ENCODE measurements at places on chromosomes 1 and 21. TPM values are rescaled to one million over a fixed set of nuclear protein-coding genes. Genes with fewer than 3 reads are reported as not detected.

TNFRSF9 gene
- 0.12 TPM for total RNA-seq

TGFB2 gene
- total RNA-seq: 36.6 TPM

DYNLT5 gene
- 4.9 TPM for total RNA-seq

VWA5B1 gene
- total RNA-seq: 0.41 TPM

FBXO42 gene
- total RNA-seq: 20.4 TPM

GRCh38 chr1:226653311-226653921 is 85.7 kb downstream of the ITPKB start:
- DNase-seq: no peak

DNA sequence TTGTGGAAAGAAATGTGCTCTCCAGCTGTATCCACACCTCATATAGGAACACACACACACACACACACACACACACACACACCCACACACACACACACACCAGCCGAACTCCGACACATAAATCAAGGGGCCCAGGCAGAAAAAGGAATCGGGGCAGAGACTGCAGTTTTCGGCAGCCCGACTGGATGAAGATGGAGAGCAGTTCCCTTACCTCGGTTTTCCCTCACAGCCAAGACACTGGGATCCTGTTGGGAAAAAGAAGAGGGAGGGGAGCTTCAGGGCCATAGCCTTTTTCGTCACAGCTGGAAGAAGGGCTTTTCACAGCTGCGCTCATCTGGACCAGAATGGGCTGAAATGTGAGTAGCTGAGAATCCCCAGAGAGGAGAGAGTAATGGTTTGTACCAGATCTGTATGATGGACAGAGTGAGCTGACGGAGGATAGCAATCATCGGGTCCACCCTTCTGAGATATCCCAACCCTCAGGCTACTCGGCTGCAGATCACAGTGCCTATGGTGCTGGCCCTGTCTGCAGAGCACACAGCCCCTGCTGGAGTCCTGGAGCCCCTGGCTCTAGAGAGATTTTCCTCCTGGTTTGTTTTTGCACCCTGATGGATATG is 37.7 kb downstream of the PIK3C2B start:
- no peak for DNase-seq

DNA sequence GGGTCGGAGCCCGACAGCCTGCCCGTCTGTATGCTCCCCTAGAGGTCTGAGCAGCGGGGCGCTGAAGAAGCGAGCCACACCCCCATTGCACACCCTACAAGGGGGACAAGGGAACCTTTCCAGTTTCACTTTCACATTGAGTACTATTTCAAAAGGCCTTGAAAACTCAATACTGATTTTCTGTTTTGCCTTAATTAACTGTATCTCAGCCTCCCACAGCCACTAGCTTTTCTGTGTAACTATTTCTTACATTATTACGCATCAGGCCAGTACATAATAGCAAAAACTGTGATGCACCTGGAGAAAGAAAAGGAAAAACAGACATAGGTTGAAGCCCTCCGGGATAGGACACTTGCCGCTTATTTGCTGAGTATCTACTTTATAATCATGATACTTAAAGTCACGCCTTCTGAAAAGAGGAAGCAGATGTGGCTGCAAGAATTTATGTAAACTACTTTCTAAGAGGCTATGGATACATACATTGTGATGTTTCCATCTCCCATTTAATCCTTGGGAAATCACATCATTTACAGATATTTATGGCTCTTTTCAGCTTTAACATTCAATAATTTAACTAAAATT is 1719.5 kb downstream of the MRPL39 start:
- DNase-seq: no peak

GRCh38 chr1:8409106-8409505 is 91.2 kb downstream of the SLC45A1 start:
- no peak for DNase-seq

DNA sequence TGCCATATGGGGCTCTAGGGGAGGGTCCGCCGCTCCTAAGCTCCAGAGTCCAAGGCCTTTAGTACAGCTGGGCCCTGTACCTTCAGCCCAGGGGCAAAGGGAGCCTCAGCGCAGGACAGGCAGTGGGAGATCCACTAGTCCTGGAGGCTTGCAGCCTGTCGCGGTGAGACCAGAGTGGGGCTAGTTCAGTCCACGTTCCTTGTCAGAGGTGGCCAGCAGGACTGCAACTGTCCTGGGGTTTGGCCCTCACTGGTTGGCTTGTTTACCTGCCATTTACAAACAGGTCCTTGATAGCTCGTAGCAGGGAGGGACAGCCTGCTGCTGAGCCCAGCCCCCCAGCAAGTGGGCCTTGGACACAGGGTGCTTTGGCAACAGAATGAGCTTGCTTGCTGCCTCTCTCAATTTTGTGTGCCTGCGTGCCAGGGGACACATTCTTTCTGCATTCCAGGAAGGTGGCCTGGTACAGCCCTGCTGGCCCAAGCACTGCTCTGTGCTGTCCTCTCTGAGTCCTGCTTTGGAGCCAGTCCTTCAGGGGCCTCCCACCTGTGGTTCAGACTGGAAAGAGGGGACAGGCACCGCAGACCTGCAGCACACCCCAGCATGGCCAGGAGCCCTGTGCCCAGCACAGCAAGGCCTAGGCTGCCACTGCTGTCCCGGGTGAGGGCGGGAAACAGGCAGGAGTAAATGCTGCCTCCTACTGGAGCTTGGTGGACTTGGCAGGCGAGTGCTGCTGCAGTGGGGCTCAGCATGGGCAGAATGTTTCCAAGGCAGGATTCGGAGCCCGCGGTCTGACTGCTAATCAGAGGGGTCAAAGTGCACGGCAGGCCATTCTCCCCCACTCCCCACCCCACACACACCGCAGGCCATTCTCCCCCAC is 15.2 kb downstream of the H6PD start:
- DNase-seq: peak; percentile 45

DNA sequence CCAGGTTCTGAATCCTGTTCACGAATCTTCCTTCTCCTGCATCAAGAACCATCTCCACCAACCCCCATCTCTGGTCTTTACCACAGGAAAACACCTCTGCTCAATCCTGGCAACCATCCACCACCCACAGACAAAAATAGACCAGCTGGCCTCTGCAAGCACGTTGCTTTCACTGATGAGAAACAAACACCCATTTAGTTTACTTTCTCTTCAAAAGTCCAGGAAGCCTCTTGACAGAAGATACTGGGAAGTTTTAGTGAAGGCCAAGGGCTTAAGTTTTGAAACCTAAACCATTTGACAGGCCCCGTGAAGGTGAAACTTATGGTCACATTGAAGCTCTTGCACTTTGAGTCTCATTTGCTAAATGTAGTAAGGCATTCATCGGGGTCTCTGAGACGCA is 122.6 kb upstream of the PPP2R5A start:
- DNase-seq: no peak

- DNase-seq: no peak
Observed at GRCh38 chr1:198123133-198123532, 33.7 kb upstream of the NEK7 start.

DNA sequence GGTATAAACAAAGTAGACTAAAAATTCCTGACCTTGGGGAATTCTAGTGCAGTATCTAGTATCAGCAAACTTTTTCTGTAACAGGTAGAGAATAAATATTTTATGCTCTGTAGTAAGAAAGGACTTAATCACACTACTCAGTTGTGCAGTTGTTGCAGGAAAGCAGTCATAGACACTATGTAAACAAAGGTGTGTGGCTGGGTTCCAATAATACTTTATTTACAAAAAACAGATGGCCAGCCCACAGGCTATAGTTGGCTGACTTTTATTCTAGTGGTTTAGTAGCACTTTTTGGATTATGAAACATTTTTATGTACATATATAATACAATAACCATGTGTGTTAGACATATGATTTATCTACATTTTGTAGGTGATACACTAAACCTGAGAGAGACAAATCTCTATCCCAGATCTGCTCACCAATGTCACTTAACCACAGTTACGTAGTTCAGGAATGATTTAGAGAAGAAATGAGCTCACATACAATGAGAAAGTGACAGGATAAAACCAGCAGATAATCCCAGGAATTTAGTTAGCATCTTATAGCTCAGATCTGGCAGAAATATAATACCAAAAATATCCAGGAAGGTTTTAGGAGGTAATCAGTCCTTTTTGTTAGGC is 56.1 kb downstream of the MIER1 start:
- DNase-seq: no peak

DNA sequence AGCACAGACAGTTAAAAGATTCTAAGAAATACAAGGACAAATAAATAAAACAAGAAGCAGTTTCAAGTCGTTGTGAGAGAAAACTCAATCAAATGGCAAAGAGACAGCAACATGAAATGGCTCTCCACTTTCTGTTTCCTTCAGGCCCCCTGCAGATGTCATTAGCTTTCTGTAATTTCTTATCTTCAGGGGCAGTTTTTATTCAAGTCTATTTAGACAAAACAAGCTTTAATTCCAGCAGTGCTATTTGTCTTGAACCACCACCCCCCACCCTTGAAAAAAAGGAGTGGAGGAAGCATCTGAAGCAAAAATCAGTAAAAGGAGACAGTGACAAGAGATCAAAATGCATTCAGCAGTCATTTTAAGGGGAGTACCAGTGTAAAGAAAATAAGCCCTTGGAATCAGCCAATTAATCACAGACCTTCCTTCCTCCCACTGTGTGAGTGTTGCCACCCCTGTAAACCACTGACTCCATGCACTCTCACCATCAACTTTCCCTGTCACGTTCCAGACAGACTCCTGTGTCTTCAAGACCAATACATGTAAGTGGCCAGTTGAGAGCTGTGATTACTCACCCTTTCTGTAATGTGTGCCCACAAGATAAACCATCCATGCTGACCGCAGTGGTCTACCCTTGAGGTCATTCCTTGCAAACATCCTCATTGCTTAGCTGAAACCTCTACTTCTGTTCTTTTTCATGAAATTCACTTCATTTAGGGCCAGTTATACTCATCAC is 136.1 kb upstream of the HOOK1 start:
- DNase-seq: no peak

DNA sequence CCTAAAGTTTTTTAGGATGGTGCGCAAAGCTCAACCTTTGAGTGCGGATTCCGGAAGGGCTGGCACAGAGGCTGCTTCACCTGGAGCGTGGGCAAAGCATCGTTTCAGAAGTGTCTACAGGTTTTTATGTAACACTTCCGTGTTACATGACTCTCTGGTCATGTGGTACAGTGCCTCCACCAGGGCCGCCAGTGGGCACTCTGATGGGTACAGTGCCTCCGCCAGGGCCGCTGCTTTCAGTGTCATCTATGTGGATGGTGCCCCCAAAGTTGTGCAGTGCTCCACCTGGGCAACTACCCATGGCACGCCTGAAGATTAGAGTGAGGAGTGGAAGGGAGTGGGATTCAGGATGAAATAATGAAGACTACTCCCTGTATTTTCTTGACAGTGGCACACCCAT is 101.4 kb upstream of the C1orf174 start:
- no peak for DNase-seq

DNA sequence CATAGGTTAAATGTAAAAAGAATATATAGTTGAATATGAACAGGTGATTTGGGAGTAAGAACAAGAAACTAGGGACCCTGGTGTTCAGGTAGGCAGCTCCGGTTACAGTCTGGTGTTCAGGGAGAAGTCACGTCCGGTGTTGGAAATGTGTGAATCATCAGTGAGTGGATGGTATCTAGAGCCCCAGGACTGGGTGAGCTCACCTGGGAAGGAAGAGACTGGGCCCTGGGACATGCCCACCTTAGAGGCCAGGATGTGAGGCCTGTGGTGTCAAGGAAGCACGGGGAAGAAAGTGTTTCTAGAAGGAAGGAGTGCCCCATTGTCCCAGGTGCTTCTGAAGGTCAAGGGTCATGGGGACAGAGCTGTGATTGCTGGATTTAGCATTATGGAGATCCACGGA is 1.5 kb upstream of the GJB3 start:
- no peak for DNase-seq

- no peak for DNase-seq
Observed at GRCh38 chr1:85629532-85629920, 49.0 kb downstream of the CCN1 start.

Data from dorsolateral prefrontal cortex (tissue), 122 donors.